PC-3 (cell line): ENCODE measurements at places on chromosomes 2 and 18.

- no peak overlapping the region for H3K4me3 ChIP-seq
- H3K27ac ChIP-seq, result no peak overlapping the region
- H3K36me3 ChIP-seq, result no peaks in the 10 kb centered on the region
- no peaks in the 10 kb centered on the region for H3K27me3 ChIP-seq
- DNase-seq, result no peak
These were observed 8.4 kb upstream of the ANXA4 start for GRCh38 chr2:69733342-69734034.

GRCh38 chr2:66433945-66434678, 813 bp upstream of the MEIS1 start:
- H3K27me3 ChIP-seq, result no peaks in the 10 kb centered on the region
- peak; percentile 53 for DNase-seq
- no peaks in the 10 kb centered on the region for H3K36me3 ChIP-seq
- H3K27ac ChIP-seq, result peak overlapping the region; percentile 55; the same call in 1 of the 2 replicates
- H3K4me1 ChIP-seq, result no peaks in the 10 kb centered on the region
- H3K4me3 ChIP-seq, result peak overlapping the region; percentile 91

GRCh38 chr2:37912056-37912455, 13.0 kb upstream of the RMDN2 start:
- peak; percentile 11 for DNase-seq
- peaks cover 13% of the 10 kb centered on the region for H3K4me1 ChIP-seq
- H3K27ac ChIP-seq, result no peak overlapping the region
- no peaks in the 10 kb centered on the region for H3K36me3 ChIP-seq
- H3K4me3 ChIP-seq, result no peak overlapping the region

GRCh38 chr2:1607971-1608688, 136.2 kb downstream of the PXDN start:
- H3K4me3 ChIP-seq, result no peak overlapping the region
- DNase-seq, result peak; percentile 62
- no peaks in the 10 kb centered on the region for H3K27me3 ChIP-seq
- no peaks in the 10 kb centered on the region for H3K36me3 ChIP-seq
- peaks cover 12% of the 10 kb centered on the region for H3K4me1 ChIP-seq
- no peak overlapping the region for H3K27ac ChIP-seq

- DNase-seq, result no peak
- no peak overlapping the region for H3K4me3 ChIP-seq
- no peak overlapping the region for H3K27ac ChIP-seq
These were observed 149.7 kb downstream of the MREG start for GRCh38 chr2:215863687-215864086.

GRCh38 chr2:138871312-138871711, 91.1 kb upstream of the NXPH2 start:
- peak; percentile 52 for DNase-seq
- no peaks in the 10 kb centered on the region for H3K27me3 ChIP-seq
- H3K27ac ChIP-seq, result no peak overlapping the region
- no peak overlapping the region for H3K4me3 ChIP-seq
- H3K4me1 ChIP-seq, result 0 out of 2 replicates have a peak, but pooled peaks cover 5% of the 10 kb centered on the region

GRCh38 chr2:83234246-83234645, 1224.8 kb downstream of the SUCLG1 start:
- H3K4me1 ChIP-seq, result no peaks in the 10 kb centered on the region
- H3K36me3 ChIP-seq, result no peaks in the 10 kb centered on the region
- no peaks in the 10 kb centered on the region for H3K27me3 ChIP-seq
- H3K4me3 ChIP-seq, result no peak overlapping the region

DNA sequence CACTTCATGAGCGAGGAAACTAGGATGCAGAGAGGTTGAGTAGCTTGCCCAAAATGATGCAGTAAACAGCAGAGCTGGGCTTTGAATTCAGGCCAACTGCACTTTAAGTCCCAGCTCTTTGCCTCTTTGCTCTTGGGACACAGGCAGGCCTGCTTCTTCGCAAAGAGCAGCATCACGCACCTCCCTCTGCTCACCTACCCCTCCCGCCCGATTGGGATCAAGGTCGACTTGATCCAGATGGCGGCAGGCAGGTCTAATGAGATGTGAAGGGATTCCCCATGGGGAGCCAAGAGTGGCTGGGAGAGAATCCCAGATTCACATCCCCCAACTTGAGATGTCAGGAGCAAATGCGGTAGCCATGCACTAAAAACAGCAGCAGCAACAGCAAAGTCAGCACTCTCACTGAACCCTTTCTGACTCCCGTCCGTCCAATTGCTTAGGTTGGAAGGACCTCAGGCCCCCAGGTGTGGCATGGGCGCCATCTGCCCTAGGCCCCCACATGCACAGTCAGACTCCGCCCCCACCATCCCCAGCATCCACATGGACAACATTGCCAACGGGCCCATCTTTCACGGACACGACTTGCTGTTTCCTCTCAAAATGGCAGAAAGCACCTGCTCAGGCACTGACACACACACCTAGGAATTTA, 84.3 kb upstream of the MAP4K4 start:
- H3K4me1 ChIP-seq, result peaks cover 17% of the 10 kb centered on the region
- no peak for DNase-seq
- H3K27ac ChIP-seq, result no peak overlapping the region
- H3K4me3 ChIP-seq, result no peak overlapping the region
- no peaks in the 10 kb centered on the region for H3K27me3 ChIP-seq
- no peaks in the 10 kb centered on the region for H3K36me3 ChIP-seq

DNA sequence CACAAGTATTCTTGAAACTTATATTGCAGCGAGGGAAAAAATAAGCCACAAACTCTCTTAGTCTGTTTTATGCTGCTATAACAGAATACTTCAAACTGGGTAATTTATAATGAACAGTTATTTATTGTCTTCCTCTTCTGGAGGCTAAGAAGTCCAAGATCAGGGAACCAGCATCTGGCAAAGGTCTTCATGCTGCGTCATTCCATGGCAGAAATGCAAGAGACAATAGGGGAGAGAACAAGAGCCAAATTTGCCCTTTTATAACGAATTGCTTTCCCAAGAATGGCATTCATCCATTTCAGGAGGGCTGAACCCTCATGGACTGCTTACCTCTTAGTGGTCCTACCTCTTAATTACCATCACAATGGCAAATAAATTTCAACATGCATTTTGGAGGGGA, 46.5 kb downstream of the MAPRE2 start:
- H3K36me3 ChIP-seq, result no peaks in the 10 kb centered on the region
- DNase-seq, result no peak
- no peaks in the 10 kb centered on the region for H3K4me1 ChIP-seq
- H3K27ac ChIP-seq, result no peak overlapping the region
- H3K4me3 ChIP-seq, result no peak overlapping the region

GRCh38 chr2:210611466-210611865, 55.1 kb downstream of the CPS1 start:
- no peak overlapping the region for H3K4me3 ChIP-seq
- no peaks in the 10 kb centered on the region for H3K27me3 ChIP-seq
- H3K4me1 ChIP-seq, result no peaks in the 10 kb centered on the region
- DNase-seq, result no peak
- no peaks in the 10 kb centered on the region for H3K36me3 ChIP-seq

- H3K36me3 ChIP-seq, result no peaks in the 10 kb centered on the region
- no peak overlapping the region for H3K4me3 ChIP-seq
- no peaks in the 10 kb centered on the region for H3K4me1 ChIP-seq
- no peak overlapping the region for H3K27ac ChIP-seq
These were observed 60.0 kb upstream of the FOSL2 start for GRCh38 chr2:28332696-28333095.

DNA sequence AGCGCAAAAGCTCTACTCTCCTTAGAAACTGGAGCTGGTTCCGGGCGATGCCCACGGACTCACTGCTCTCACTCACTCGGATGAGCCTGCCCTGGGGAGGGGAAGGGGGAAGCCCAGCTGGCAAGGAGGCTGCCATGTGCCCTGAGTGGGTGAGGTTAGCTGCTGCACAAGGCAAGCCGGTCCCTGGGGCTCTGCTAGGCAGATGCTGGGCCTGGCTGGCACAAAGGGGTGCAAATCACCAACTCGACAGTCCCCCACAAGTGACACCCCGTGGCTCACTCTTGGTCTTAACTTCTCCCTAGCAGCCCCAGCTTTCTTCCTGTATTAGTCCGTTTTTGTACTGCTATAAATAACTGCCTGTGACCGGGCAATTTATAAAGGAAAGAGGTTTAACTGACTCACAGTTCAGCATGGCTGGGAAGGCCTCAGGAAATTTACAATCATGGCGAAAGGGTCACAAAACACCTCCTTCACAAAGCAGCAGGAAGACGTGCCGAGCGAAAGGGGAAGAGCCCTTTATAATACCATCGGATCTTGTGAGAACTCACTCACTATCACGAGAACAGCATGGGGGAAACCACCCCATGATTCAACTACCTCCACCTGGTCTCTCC, 33.2 kb downstream of the ADCY3 start:
- H3K27ac ChIP-seq, result no peak overlapping the region
- peaks cover 5% of the 10 kb centered on the region for H3K4me1 ChIP-seq
- no peak for DNase-seq
- H3K27me3 ChIP-seq, result no peaks in the 10 kb centered on the region
- no peak overlapping the region for H3K4me3 ChIP-seq
